ENCODE measurements at places on chromosomes 13 and 19.
A peak's percentile ranks its signal among the peaks of the same experiment; 100 is the strongest.

- DNase-seq: no peak
Observed at GRCh38 chr13:93637852-93638251, 411.2 kb downstream of the GPC6 start.

GRCh38 chr19:34577531-34578101 is 96.1 kb downstream of the WTIP start:
- DNase-seq: peak; percentile 47

GRCh38 chr13:28413999-28414398 is 80.9 kb downstream of the FLT1 start:
- DNase-seq: no peak

GRCh38 chr19:6590827-6591319 is at the start of gene CD70:
Gene CD70 (minus strand): TSS chr19:6591150. CDS start chr19:6591002, 148 bp downstream.
- DNase-seq: peak; percentile 43

GRCh38 chr13:66528180-66528579 is 702.0 kb downstream of the PCDH9 start:
- no peak for DNase-seq

- DNase-seq: peak; percentile 79
Observed at GRCh38 chr19:11378319-11379189, 4.1 kb downstream of the SWSAP1 start.

- DNase-seq: no peak
Observed at GRCh38 chr13:33911521-33911920, 93.6 kb downstream of the RFC3 start.

- DNase-seq: peak; percentile 99
Observed at GRCh38 chr19:53867225-53868090, at the start of gene MYADM. Gene MYADM (plus strand): TSS chr19:53867883. CDS start chr19:53873530, 5,647 bp downstream.

DNA sequence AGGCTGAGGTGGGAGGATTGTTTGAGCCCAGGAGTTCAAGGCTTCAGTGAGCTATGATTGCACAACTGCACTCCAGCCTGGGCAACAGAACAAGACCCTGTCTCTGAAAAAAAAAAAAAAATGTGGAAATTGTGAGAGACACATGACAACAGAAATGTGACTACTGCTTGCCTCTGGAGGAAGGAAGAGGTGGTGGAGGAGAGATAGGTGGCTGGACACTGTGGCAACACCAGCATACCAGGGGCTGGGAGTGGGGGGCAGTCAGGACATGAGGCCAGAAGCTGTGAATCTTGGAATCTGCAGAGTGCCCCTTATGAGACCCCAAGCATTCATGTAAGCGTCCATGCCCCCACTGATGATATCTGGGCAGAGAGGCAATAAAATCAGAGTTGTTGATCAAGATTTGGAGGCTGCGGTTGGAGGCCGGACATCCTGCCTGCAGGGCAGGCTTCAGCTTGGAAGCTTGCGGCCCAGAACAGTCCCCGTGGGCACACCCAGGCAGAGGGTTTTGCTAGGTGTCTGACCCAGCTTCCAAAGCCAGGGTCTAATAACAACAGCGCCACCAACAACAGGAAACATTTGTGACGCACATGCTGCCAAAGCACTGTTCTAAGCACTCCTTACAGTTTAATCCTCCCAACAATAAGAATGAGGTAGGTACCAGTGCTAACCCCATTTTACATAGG is 16.9 kb downstream of the FAM187B start:
- DNase-seq: no peak

- peak; percentile 52 for DNase-seq
Observed at GRCh38 chr13:33205804-33206221, 79.7 kb downstream of the STARD13 start.

GRCh38 chr13:111394211-111394922 is 73.9 kb downstream of the TEX29 start:
- no peak for DNase-seq

- DNase-seq: peak; percentile 31
Observed at GRCh38 chr13:23567906-23568460, 2.2 kb upstream of the TNFRSF19 start.

GRCh38 chr19:34452723-34453122 is 24.5 kb downstream of the UBA2 start:
- DNase-seq: no peak

DNA sequence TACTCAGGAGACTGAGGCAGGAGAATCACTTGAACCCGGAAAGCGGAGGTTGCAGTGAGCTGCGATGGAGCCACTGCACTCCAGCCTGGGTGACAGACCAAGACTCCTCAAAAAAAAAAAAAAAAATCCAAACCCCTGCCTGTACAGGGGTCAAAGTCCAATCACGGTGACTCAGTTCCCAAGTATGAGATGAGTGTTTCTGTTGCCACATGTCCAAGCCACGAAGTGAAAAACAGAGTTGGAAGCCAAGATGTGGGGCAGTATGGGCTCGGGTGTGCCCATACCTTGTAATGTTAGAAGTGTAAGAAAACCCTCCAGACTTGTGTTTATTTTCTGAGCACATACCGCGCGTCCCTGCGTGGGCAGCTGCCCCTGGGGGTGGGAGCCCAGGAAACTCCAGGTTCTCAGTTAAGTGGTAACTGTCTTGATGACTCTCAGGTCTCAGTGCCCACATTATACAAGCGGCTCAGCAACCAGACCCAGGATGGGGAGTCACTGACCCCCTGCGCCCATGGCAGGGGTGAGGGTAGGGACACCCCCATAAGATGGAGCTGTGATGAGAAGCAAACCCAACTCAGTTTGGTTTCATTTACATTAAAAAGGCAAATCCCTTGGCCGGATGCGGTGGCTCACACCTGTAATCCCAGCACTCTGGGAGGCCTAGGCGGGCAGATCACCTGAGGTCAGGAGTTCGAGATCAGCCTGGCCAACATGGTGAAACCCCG is 1.2 kb upstream of the GPX4 start:
- DNase-seq: no peak

DNA sequence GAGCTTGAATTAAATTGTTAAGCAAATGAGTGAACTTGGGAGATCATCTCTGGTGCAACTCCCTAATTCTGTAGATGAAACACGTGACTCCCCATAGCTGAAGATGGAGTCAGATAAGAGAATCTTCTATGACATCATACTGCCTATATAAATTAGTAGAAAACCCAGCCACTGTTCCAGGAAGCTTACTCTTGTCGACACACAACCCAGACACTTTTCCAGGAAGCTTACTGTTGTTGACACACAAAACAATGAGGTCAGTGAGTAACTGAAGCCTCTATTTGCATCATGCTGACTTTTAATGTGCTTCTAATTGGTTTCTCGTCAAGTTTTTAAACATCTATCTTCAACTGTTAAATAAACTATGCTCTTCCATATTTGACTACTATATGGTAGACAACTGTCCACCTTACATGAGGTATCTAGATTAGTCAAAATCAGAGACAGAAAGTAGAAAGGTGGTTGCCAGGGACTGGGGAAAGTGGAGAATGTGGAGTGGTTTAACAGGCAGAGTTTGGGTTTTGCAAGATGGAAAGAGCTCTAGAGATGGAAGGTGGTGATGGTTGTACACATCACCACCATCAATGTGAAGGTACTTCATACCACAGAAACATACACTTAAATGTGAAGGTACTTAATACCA is 168.2 kb downstream of the FGF14 start:
- no peak for DNase-seq

- peak; percentile 79 for DNase-seq
Observed at GRCh38 chr13:102555914-102556553, 40.8 kb upstream of the TPP2 start.

GRCh38 chr19:50830266-50831025 is 2.9 kb downstream of the KLK15 start:
- no peak for DNase-seq

GRCh38 chr13:89076622-89077021 is 1405.5 kb downstream of the SLITRK5 start:
- DNase-seq: no peak

- DNase-seq: no peak
Observed at GRCh38 chr19:30204721-30205120, 167.5 kb upstream of the ZNF536 start.

GRCh38 chr19:5232798-5233505 is 107.7 kb downstream of the PTPRS start:
- no peak for DNase-seq

- peak; percentile 33 for DNase-seq
Observed at GRCh38 chr13:31437975-31438374, 238.2 kb downstream of the B3GLCT start.

- peak; percentile 20 for DNase-seq
Observed at GRCh38 chr13:97849305-97849704, 104.2 kb upstream of the IPO5 start.

DNA sequence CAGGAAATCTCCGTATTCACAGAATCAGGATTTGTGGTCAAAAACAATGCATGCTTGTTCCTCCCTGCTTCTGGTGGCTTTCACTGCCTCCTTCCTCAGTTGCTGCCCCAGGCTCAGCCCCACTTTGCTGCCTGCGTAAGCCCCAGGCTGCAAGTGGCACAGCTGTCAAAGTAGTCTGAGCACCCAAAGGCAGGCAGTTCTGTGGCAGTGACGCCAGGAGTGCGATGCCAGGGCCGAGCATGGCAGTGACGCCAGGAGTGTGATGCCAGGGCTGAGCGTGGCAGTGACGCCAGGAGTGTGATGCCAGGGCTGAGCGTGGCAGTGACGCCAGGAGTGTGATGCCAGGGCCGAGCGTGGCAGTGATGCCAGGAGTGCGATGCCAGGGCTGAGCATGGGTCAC is 77.3 kb upstream of the GPR183 start:
- no peak for DNase-seq

GRCh38 chr19:39878398-39878797 is 32.2 kb upstream of the FBL start:
- no peak for DNase-seq

- DNase-seq: no peak
Observed at GRCh38 chr13:88124142-88124541, 453.0 kb downstream of the SLITRK5 start.

GRCh38 chr13:99230991-99231390 is 27.2 kb downstream of the GPR18 start:
- no peak for DNase-seq

DNA sequence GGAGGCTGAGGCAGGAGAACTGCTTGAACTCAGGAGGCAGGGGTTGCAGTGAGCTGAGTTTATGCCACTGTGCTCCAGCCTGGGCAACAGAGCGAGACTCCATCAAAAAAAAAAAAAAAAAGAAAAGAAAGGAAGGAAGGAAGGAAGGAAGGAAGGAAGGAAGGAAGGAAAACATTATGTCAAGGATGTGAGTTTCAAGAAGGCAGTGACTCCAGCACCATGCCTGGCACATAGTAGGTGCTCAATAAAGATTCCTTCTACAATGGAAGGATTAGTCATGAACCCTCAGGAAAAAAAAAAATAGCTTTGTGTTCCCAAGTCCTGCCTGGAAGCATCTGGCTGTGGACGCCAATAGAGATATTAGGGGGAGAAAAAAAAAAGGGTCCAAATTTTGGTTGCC is 10.1 kb upstream of the ZNRF4 start:
- no peak for DNase-seq

DNA sequence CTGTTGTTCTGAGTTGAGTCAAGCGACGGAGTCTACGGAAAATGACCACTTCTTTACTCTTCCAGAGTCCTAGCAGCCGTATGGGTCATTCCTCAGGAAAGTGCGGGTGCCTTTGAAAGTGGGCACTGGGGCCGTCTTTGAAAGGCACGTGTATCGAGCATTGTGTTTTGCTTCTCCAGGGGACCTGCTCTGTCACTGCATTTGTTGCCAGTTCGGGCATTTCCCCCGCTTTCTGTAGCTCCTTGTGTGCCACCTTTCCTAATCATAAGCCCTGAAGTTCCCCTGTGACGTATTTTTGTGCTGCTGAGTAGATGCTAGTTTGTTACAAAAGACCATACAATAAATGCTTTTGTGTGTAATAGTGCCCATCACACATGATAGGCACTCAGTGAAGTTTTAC is 24.4 kb downstream of the SPATA13 start:
- DNase-seq: no peak

DNA sequence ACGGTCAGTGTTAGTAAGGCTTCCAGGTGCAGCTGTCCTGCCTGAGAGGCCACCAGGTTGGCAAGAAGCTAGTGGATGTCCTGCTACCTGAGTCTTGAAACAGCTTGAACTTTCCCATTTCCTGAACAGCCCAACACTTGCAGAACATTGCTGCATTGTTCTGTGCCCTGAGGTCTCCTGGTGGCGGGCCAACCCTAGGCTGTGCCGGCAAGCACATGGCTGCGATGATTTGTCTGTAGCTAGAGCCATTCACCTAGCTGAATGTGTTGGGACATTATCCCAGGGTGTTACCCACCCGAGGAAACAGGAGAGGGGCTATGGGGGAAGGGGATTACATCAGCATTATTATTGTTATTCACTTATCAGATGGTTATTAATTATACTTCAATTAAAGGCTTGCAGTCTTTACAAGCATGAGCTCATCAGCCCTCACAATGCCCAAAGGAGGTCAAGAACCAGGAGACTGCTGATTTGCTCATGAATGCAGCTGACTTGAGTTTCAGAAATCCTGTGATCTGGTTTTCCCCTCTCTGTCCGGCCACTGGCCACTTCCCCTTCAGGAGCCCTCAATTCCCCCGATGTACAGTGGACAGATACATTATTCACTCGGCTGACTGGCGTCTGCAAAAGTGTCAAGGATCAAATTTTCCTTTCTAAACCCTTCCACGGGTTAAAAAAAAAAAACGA is 187.6 kb upstream of the TSC22D1 start:
- DNase-seq: peak; percentile 62

DNA sequence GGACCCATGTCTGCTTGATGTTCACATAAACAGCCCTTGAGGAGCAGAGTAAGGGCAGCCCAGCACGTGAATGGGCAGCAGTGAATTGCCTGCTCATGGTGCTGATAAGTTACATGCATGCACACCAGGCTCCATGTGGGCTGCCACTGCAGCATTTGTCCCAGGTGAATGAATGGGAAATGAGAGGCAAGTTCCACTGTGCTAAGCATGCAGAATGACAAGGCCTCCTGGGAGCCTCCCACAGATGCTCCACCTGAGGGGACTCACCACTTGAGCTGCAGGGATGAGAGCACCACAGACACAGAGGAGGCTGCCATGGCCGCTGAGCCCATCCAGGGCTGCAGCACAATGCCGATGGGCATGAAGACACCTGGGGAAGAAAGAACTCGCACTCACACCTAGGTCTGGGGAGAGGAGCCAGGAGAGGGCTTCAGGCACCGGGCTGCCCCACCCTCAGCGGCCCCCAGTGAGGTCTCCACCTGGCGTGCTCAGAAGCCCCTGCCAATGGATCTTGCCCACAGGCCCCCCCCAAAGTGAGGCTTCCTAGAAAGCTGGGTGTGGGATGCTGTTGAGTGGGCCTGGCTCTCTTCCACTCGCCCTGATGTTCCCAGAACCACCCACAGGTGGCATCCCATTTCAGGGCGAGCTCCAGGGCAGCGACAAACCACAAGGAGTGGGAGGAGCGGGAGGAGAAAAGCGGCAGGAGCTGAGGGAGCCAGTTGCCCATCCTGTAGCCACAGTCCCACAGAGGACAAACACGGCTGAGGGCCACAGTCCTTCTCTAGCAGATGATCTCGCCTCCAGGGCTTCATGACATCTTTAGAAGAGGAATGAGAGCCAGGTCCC is 73.8 kb downstream of the CCDC70 start:
- DNase-seq: no peak

All from eye (tissue), 1 donor.